ENCODE measurements at places on chromosomes 4 and X.

DNA sequence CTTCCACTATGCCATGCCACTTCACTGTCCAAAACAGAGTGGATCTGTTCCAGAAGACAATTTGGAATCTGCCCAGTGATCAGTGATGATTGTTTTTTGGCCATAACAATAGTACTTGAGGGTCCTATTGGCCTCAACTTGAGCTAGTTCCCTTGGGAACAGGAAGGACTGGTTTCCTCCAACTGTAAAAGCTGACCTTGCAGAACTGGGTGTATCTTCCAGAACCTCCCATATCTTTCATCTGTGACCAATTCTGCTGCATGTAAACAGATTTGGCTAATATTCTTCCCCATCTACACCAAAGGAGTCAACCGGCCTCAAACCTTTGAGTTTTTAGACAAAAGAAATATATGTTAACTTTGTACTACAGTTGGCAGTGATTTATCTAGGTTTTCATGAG lies 165.1 kb upstream of the TRPC5 start:
- DNase-seq: no peak

GRCh38 chr4:143617994-143618679 lies 82.3 kb downstream of the FREM3 start:
- DNase-seq: no peak

DNA sequence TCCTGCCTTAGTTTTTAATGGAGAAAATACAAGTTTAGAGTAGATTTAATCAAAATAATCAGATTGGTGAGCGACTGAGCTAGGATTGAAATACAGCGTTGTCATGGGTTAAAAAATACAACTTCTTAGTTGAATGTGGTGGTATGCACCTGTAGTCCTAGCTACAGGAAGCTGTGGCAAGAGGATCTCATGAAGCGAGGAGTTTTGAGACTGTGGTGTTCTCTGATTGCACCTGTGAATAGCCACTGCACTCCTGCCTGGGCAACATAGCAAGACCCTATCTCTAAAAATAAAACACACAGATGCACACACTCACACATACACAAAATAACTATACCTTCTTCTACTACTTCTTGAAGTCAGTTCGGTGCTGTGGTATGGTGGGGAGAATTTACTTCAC lies 19.8 kb upstream of the GBA3 start:
- no peak for DNase-seq

DNA sequence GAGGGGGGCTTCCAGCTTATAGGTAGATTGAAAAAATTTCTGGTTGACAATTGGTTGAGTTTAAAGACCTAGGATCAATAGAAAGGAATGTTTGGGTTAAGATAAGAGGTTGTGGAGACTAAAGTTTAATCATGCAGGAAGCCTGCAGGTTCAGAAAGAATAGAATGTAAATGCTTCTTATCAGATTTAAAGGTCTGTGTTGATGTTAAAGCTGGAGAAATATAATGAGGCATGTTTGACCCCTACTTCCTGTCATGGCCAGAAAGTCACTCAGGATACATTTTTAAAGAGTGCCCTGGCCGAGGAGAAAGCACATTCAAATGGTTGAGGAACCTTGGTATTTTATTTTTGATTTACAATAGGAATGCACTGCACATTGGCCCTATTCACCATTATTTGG lies 3.9 kb upstream of the RRAGB start:
- DNase-seq: no peak

- DNase-seq: no peak
Measured at GRCh38 chrX:108090491-108091263, 665 bp downstream of the PSMD10 start.

DNA sequence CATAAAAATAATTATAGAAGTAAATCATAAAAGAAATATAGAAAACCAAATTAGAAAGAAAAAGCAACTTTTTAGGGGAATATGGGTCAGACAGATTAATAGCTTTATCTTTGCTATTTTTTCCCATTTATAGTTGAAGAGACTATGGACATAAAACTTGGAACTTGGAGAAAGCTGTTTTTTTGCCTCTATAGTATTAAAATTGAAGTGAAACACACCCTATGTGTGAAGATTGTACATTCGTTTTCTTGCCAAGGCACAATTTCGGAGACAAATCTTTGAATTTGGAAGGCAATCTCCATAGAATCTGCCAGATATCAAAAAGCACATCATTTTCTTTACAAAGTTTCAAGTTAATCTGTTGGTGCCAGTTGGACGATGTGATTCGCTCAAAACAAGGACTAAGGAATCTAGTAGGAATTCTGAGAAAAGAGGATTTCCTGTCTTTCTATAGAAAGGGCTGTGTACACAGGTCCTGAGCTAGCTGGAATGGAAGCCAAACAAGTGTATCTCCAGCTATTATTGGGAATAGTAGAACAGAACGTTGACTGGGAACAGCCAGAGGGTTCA lies 156.3 kb downstream of the SLC7A11 start:
- DNase-seq: no peak

DNA sequence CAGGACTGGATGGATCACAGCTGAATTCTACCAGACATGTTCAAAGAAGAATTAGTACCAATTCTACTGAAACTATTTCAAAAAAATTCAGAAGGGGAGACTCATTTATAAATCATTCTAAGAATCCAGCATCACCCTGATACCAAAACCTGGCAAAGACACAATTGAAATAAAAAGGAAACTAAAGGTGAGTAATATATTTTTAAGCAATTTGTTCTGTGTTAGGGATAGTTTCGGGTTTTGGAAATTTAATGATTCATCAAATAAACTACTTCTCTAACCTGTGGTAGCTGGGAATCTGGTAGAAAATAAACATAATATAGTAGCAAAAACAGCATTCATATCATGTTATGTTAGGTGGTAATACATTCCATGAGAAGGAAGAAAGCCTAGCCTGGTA lies 662.2 kb upstream of the BOD1L1 start:
- DNase-seq: no peak

GRCh38 chr4:183154701-183155391 lies 55.8 kb downstream of the WWC2 start:
- no peak for DNase-seq

GRCh38 chrX:57918750-57919436 lies 8.6 kb upstream of the ZXDA start:
- peak; percentile 55 for DNase-seq

GRCh38 chrX:149948016-149948415 lies 9.7 kb upstream of the EOLA2 start:
- DNase-seq: no peak

- DNase-seq: no peak
Measured at GRCh38 chrX:112094729-112095128, 12.2 kb upstream of the TRPC5 start.

DNA sequence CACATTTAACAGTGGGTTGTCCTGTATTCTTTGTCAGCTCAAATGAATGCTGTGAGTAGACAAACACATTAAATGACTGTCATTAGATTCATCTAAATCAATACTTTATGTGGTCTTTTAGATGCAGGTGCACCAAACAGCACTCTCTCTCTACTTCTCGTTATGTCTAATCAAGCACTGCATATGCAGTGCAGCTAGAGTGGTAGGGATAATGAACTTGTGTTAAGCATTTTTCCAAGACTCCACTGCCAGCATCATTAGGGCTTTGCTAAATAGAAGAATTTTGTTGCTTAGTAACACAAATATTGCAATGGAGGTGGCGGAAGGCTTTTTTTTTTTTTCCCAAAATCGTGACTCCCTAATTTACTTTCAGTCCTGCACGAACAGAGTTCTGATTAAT lies 447.0 kb upstream of the GALNT7 start:
- no peak for DNase-seq

GRCh38 chr4:77960367-77960766 lies 96.8 kb upstream of the FRAS1 start:
- no peak for DNase-seq

GRCh38 chr4:87211249-87211952 lies 9.0 kb downstream of the KLHL8 start:
- no peak for DNase-seq

GRCh38 chr4:111362941-111363361 lies 740.1 kb upstream of the PITX2 start:
- DNase-seq: no peak

DNA sequence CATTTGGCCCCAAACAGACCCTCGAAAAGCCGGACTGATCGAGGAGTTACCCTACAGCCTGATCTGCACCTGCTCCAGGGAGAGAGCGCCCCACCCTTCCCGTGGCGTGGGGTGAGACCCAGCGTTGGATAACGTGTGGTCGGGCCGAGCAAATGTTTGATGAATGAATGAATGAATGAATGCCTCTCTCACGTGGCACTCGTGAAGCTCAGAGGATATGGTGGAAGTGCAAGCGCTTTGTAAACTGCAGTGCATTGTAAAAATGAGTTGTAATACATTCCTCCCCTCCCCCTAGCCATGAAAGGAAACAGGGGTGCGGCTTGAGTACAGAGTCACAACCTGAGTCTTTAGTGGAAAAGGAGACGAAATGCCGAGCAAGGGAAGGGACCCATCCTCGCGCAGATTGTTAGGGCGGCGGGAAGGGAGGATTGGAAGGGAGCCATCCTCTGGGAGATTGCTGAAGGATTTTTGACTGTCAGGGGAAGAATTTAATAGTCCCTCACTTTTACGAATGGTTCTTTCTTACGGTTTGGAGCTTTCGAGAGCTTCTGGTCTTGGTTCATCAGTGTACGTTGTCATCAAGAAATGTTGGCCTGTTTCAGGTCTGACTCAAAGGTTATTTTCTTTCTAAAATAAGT lies 772 bp upstream of the FBXW7 start:
- peak; percentile 17 for DNase-seq

- DNase-seq: peak; percentile 12
Measured at GRCh38 chr4:169492436-169493163, 119.8 kb downstream of the NEK1 start.

- no peak for DNase-seq
Measured at GRCh38 chrX:132031867-132032266, 8.8 kb downstream of the STK26 start.

GRCh38 chrX:27354021-27354420 lies 109.1 kb downstream of the PPP4R3C start:
- no peak for DNase-seq

GRCh38 chr4:103012551-103012950 lies 7.0 kb downstream of the SLC9B1 start:
- DNase-seq: no peak

DNA sequence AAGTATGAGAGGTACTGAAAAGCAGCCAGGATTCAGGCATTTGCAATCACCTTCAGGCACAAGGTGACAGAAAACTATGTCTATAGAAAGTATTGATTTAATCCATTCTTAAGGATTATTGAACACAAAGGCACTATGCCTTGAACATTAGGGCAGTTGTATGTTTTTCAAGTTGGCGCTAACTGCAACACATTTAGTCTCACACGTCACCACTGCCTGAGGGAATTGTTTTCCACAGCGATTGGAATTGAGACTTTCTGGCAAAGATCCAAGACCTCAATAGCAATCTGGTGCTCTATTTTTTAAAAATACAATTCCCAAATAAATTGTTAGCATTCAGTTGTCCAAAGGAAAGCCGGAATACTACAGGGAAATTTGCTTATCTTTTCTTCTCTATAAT lies 52.7 kb upstream of the FTHL17 start:
- DNase-seq: no peak

- no peak for DNase-seq
Measured at GRCh38 chr4:118277243-118277642, 75.6 kb downstream of the PRSS12 start.

DNA sequence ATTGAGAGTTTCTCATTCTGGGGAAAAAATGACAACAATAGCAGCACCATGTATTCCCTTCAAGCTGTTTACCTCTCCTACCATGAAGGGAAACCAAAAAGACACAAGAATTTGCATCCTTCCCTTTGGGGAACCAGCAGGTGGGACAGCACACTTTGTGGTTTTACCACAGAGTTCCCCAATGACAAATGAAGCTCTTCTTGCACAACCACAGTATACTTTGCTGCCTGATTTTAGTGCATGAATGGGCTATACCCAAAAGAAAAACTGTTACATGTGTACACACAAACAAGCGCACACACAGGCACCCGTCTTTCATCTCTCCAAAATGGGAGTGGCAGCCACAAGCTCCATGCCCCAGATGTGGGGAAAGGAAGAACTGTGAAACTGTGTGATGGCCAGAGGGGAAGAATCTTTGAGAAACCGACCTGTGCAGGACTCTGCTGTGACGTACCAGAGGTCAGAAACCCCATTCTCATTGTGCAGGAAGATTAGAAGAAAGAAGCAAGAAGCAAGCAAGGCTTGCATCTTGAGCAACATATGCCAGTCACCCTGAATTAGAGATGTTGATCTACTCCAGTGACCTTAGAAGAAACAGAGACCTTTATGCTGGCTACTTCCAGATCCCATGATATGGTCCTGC lies 2.7 kb upstream of the MAML3 start:
- DNase-seq: no peak

GRCh38 chr4:74618659-74619058 lies 173.7 kb downstream of the AREG start:
- no peak for DNase-seq

DNA sequence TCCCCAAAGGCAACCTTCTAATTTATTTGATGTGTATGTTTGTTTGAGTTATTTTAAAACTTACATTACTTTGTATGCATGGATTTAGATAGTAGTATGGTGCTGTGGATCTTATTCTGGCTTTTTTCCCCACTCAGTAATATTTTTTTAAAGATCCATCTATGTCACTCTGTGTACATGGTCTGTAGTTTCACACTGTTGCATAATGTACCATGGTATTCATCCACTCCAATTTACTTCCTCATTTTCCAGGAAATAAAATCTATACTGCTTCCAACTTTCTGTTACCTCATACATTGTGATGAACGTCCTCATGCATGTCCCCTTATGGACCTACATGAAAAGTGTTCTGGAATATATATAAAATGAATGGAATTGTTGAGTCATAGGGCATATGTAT lies 17.6 kb downstream of the ARMCX2 start:
- DNase-seq: no peak

- DNase-seq: no peak
Measured at GRCh38 chr4:19596342-19596741, 655.4 kb upstream of the SLIT2 start.

Measured in NCI-H460 (cell line).